Activated B cell treated with CpG ODN at 0.5 μM for 24 hours (primary cell): ENCODE measurements at places on chromosomes 6 and 20. TPM values are rescaled to one million over a fixed set of nuclear protein-coding genes. Genes with fewer than 3 reads are reported as not detected.

C4A gene
- total RNA-seq = 4.6 and 6.8 TPM in 2 replicates

TMEM151B gene
- 0.10 TPM in 1 of 2 replicates, not detected in the other for total RNA-seq

TULP1 gene
- total RNA-seq = not detected in 2 replicates

- DNase-seq = no peak
Observed at GRCh38 chr6:16187176-16187575, 51.2 kb upstream of the GMPR start.

- DNase-seq = no peak
Observed at GRCh38 chr20:35370751-35371150, 41.0 kb downstream of the UQCC1 start.

DNA sequence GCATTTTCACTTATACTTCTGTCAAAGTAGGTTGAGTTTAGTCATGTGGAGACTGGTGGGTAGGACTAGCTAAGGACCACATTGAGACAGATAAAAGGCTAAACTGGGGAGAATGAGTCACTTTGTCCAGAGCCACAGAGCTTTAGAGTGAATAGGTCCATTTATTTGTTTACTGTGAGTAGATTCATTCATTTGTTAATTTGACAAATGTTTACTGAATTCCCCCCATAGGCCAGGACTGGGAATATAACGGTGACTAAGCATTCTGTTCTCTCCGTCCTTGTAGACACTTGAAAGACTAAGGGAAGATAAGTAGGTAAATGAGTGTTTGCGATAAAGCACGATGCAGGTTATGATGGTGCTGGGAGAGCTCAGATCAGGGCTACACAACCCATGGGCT, 699.7 kb upstream of the ID4 start:
- no peak for DNase-seq

ATP5F1E gene
- 84.0 and 86.1 TPM in 2 replicates for total RNA-seq

BIRC7 gene
- not detected in 2 replicates for total RNA-seq

DNA sequence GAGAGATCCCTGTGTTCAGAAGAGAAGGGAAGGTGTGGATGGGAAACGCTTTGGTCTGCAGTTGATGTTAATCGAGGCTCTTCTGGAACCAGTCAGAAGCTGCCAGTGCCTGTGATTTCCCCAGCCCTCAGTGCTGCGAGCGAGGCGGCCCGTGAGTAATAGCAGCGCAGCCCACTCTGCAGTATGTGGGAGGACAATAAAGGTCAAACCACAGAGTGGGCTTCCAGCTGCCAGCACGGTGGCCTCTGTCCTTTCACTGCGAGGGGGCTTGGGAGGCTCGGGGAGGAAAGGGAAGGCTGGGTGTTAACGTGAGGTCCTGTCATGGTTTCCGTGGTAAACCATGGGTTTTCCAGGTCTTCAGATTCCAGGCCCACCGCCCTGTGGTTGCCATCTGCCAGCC, 32.3 kb upstream of the TAGAP start:
- no peak for DNase-seq

- DNase-seq = no peak
Observed at GRCh38 chr20:38231531-38232121, 28.9 kb downstream of the KIAA1755 start.

DNA sequence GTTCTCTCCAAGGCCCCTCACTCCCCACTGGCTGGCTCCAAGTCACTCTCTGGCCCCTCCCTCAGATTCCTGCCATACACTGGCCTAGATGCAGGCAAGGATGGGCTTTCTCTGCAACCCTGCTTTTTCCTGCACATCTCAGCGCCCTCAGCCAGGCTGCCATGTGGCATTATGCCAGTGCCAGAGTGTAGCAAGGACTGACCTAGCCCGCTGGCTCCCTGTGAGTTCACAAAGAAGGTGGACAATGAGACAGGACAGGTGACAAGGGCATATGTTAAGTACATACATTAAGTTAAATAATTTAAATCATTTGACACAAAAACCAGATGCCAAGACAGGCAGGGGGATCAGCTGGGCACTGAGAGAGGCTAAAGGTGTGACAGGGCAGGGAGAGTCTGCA, 394.6 kb downstream of the ZFAND3 start:
- no peak for DNase-seq

GRCh38 chr6:16965689-16966088, 136.2 kb upstream of the STMND1 start:
- no peak for DNase-seq

- DNase-seq = no peak
Observed at GRCh38 chr6:53934023-53934422, 139.2 kb downstream of the LRRC1 start.

DNA sequence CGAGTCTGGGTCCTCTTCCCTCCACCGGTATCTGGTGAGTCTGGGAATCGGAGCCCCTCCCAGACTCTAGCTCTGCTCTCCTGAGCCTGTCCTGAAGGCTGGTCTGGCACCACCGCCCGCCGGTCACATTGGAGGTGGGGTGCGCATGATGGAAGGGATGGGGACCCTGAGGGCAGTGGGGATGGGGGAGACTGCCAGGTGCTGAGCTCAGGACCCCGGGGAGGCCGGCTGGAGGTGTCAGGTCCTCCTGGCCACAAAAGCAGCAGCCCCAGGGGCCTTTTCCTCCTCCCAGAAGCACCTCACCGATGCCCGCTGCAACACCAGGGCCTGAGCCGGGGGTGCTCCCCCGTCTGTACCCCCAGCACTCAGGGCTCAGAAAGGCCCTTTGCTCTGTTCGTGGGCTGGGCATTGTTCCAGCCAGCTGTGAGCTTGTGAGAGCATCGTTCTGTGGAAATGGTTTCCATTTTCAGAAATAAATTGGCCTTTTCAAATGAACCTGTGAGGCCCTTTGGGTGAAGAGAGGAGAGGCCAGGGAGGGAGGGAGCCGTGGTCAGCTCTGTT, 2.5 kb upstream of the NPBWR2 start:
- no peak for DNase-seq

RGS17 gene
- total RNA-seq = not detected in 2 replicates

MDFI gene
- total RNA-seq = not detected in 2 replicates

HDGFL1 gene
- not detected in 2 replicates for total RNA-seq

DNA sequence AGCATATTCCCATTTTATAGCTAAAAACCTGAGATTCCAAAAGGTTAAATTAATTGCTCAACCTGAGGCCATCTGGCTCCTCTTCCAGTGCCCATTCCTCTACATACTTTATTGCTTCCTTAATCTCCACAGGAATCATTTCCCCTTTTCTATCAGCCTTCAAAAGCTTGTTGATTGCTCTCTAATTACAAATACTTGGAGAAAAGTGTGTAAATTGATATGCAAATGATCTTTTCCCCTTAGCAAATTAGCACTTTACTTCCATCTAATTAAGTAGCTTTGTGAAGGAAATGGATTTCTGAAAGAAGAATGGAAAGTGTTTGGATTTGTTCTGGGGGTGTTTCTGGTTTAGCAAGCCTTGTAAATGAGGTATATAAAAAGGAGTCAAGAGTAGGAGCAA, 323.3 kb downstream of the GRIK2 start:
- DNase-seq = no peak

CALHM4 gene
- total RNA-seq = not detected in 2 replicates

- no peak for DNase-seq
Observed at GRCh38 chr20:719816-720215, 44.2 kb upstream of the SCRT2 start.

MEI4 gene
- total RNA-seq = not detected in 2 replicates

DNA sequence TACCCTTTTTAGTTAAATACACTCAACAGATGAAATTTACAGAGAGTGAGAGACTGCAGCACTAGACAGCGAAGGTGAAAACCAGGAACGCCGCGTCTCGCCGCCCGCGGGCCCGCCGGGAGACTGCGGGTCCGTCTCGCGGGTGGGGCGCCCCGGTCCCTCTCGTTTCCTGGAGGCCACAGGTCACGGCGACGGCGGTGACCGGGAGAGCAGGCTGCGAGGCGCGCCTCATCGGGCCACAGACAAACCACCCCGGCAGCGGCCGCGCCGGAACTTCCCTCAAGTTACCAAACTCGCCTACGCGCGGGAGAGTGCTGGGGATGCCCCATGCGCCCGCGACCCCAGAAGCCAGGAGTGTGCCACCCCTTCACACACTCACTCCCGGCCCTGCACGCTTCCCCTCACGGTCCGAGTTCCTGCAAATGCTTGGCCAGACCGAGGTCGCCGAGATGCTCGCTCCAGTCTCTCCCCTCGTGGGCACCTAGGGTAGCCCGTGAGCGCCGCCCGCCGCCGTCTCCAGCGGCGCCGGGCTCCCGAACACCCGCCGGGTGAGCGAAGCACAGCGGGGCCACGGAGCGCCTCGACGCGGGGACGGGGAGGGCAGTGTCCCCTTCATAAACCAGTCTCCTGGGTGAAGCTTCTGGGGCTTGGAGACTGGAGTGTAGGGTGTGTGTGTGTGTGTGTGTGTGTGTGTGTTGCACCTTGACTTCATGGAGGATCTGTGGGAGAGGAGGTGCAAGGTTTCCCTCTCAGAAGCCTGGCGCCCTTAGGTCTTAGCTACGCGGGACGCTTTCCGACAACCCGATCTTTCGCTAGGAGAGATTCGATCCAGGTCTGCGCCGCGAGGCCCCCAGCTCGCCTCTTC, 1.4 kb downstream of the BACH2 start:
- peak; percentile 67 for DNase-seq

- DNase-seq = no peak
Observed at GRCh38 chr6:83514466-83514865, 2.1 kb downstream of the PRSS35 start.

HFE gene
- 0.98 and 1.1 TPM in 2 replicates for total RNA-seq

DNA sequence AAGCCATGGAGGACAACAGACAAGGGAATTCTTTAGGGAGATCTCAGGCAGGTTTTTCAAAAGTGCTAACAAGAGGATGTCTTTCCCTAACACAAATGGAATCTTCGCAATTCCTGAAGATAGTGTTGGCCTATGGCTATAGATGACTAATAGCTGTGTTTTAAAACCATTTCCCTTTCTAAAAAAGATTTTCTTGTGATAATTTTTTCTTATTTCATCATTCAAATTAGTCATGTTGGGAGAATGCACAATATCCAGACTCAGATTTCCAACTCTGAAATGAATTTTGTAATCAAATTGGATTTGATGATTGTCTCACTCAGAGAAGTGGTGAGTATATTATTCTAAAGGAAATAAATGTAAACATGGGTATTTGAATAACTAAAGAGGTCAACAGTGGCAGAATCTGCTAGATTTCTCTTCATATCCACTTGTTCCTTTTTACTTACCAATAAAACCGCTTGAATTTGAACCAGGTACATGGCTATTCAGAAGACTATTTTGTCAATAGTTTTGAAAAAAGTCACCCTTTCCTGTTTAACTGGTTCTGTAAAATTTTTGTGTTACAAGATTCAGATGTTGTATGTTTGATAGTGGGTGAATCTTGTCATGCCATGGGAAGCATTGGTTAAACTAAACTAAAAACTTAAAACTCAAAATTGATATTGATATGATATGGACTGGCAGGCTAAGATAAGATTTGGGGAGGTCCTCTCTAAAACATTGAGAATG, 1223.7 kb upstream of the EYS start:
- DNase-seq = no peak

PRRC2A gene
- 246 and 283 TPM in 2 replicates for total RNA-seq

GRCh38 chr6:113172531-113172966, 684.6 kb upstream of the MARCKS start:
- no peak for DNase-seq

DNA sequence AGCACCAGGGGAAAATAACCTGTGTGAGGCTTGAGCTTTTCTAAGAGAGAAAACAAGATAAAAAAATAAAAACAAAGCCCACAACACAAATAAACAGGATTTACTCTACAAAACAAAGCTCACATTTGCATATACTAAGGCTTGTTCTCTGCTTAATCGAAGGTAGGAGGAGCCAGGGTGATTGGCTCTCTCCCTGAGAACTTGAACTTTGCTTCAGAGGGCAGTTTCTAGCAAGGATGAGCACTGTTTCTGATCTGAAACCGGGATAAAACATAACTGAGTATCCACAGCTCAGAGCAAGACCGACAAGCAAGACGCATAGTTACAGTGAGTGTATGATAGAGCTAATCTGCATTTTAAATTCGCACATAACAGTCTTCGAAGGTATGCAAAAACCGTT, 200.6 kb downstream of the PRKN start:
- no peak for DNase-seq

ZNF318 gene
- 135 and 159 TPM in 2 replicates for total RNA-seq

PSORS1C2 gene
- not detected in 2 replicates for total RNA-seq

DNA sequence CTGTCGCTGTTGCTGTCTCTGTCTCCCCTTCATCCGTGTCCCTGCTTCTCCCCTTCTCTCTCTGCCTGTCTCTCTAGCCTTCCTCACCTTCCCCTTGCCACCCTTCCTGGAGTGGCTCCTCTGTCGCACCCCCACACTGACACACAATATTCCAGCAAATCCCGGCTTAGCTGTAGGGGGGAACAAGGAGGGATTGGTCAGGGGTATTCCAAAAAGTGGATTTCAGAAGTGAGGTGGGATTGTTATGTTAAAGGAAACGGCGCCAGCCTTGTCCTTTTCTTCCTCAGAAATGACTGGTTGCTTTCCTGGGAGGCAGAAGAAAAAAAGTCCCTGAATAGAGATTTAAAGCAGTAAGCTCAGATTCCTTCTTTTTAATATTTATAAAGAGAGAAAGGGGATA, 76.3 kb upstream of the SIRPA start:
- DNase-seq = no peak

DNA sequence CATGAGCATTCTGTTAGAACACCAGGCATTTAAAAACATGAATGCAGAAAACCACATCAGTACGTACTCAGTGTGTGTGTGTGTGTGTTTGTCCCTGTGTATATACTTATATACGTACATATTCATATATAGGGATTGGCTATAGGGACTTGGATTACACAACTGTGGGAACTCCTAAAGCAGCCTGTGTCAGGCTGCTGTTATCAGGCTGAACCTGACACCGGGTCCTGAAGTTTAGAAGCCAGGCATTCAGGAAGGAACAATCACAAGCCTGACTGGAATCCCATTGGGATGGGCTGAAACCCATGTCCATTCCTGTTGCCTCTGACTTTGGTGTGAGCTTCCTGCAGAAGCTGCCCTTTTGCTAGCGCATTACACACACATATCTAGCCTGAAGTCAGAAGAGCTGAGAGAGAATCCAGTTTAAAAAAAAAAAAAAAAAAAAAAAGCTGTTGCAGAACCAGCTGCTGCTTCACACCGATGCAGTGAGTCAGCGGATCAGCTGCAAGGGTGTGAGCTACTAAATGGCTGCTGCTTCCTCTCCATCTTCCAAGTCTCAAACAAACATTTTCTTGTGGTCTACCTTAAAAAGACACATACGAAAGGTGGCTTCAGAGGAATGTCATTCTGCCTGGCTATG, 348.1 kb downstream of the THBS2 start:
- DNase-seq = no peak

- no peak for DNase-seq
Observed at GRCh38 chr6:154930451-154930851, 64.7 kb upstream of the TIAM2 start.
